ENCODE measurements at places on chromosomes 12 and 14.

DNA sequence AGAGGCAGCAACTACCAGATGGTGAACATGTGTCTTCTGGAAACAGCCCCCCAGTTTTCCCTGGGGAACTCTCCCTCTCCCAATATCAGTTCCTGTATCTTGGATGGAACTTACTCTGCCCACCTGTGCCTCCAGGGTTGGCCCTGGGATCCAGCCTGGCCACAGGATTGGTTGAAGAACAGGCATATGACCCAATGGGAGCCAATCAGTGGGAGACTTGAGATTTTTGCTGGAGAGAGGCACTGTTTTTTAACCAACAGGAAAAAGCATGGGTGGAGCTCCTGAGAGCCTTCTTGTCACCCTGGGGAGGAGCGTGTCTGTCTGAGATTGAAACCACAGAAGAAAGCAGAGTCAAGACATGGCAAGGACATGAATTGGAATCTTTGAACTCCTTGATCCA is 33.6 kb upstream of the COX6A1 start:
- no peak for DNase-seq

DNA sequence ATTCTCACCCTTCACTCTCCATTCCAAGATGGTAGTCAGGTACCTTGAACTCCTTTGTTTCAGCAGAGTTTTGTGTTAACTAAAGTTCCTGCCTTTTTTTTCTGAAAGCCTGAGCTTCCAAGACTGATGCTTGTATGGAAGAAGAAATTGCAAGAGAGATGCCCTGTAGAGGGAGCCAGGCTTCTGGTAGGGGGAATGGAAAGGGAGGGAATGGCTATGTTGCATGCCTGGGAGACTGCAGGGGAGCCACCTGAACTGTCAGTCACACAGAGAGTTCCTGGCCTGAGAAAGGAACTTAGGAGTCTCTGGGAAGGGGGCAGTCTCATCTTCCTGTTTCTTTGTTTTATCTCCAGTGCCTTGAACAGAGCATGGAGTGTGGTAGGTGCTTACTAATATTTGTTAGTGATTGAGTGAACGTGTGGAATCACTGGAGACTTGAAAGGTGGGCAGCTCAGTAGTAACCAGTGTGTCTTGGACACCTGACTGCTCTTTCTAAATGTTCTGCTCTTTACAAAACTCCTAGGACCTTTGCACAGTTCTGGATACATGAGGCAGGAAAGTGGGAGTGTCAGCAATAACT is 132.2 kb downstream of the ANO4 start:
- peak; percentile 14 for DNase-seq

DNA sequence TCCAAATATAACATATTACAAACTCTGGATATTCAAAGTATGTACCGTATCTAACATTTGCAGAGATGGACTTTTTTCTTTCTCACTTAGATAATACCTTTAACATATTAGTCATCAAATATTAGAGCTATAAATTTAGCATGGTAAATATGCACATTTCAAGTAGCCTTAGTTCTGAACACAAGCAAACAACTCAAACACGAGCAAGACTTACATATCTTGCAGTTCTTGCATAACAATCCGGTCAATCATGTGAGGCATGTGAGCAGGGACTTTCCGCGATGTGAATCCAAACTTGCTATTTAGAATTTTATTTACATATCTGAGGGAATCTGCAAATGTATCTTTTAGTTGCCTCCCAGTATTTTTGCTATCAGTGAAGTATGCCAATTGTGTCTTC is 22.1 kb upstream of the SYCP3 start:
- DNase-seq, result no peak

GRCh38 chr12:115983226-115983798 is 294.2 kb downstream of the MED13L start:
- DNase-seq, result peak; percentile 55

GRCh38 chr12:39352471-39353017 is 90.4 kb downstream of the KIF21A start:
- no peak for DNase-seq

DNA sequence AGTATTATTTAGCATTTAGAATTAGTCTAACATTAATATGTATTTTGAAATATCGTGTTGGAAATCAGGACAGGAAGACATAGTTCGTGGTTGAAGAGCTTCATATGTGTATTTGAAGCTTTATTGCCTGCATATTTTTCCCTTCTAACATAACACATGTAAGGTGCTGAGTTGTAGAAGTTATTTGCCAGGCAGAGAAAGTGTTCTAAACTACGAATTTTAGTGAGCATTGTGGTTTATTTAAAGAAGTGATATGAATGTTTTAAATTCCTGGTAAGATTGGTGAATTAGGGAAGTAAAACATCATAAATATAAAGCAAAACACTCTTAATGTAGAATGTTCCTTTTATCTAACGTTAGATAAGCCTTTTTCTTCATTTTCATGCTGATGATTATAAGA is 2.5 kb downstream of the RASSF3 start:
- no peak for DNase-seq

GRCh38 chr12:29425722-29426121 is 44.8 kb upstream of the ERGIC2 start:
- DNase-seq, result no peak

DNA sequence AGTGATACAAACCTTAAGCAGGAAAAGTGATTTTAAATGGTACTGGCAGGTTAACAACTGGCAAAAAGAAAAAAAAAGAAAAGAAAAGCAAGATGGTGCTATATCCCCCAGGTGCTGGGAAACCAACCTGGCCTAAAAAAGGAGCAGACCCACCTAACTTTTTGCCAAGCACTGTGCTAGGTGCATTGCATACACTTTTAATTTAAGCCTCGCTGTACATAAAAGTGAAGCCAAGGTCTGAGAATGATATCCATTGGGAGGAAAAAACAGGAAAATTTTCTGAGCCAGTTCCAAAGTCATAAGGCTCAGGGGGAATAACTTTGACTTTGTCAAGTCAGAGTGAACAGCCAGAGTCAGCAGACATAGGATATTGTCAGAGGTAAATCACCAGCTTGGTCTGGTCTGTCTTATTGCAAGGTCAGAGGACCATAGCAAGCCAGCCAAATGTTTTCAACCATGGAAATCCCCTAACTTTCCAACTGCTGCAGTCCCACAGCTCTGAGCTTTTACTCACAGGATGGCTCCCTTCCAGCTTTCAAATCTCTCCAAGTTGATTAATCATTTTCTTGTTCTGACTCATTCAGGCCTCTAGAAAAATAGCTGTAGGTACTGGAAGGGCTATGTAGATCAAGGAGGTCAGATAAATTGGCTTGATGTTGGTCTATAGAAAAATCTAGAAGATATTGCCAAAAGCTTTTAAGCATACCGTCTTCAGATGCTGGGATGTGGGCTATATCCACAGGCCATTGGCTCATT is 412.9 kb downstream of the RAD51B start:
- no peak for DNase-seq

- no peak for DNase-seq
Observed at GRCh38 chr12:109738209-109738608, 24.6 kb downstream of the FAM222A start.

- no peak for DNase-seq
Observed at GRCh38 chr12:56082967-56083366, 3.0 kb downstream of the ERBB3 start.

DNA sequence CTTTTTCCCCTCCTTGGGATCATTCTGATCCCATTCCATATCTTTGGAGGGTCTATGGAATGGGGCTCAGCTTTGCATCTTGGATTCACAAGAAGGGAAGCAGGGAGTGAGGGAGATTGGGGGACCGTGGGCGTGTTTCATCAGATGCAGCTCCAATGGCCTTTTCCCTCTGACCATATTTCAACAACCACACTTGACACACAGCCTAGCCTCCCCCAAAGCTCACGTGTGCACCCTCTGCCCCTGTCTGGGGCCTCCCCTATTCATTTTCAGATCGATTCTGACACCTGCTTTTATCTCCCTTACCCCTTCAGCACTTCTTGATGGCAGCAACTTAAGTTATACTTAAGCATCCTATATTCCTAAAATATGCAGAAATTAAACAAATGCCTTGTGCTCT is 126.6 kb downstream of the CHST11 start:
- DNase-seq, result no peak

DNA sequence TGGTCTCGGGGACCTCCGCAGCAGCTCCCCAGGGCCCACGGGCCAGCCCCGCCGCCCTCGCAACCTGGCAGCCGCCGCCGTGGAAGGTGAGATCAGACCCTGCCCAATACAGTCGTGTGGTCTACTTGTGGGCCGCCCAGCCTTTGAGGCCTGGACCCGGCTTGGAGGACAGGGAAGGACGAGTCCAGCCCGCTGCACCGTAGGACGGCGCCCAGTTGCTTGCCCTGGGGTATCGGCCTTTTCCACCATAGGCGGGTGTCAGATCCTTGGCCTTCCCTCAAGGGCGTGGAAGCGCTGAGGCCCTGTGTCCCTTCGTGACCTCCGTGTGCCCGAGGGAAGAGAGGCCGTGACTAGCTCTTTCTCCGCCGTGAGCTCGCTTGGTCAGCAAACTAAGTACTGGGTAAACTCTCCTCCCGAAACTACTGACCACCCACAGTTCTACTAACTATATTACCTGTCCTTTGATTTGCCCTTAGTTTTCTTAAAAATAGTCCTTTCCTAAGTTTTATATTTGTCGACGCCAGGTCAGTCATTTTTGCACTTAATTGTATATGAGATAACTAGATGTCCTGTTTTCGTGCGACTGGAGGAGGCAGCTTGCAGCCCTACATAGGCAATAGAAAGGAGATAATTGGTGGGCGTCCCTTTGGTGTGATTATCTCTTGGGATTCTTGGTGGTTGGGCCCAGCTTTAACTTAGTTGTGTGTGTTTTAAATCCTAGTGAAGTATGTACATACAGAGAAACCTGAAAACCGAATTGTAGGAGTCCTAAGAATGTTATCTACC is 757 bp downstream of the SLC25A3 start:
- peak; percentile 47 for DNase-seq

GRCh38 chr12:48682927-48683326 is 889 bp upstream of the KANSL2 start:
- no peak for DNase-seq

DNA sequence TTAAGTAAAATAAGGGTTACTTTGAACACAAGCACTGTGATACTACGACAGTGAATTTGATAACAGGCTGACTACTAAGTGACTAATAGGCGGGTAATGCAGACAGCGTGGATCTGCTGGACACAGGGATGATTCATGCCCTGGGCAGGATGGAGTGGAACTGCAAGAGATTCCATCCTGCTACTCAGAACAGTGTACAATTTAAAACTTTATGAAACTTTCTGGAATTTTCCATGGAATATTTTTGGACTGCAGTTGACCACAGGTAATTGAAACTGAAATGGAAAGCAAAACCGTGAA is 46.0 kb downstream of the YEATS4 start:
- DNase-seq, result no peak

GRCh38 chr12:117039891-117040309 is 59.3 kb downstream of the TESC start:
- no peak for DNase-seq

GRCh38 chr12:89239534-89239933 is 112.8 kb downstream of the DUSP6 start:
- DNase-seq, result no peak

- no peak for DNase-seq
Observed at GRCh38 chr12:82694970-82695369, 8.3 kb downstream of the TMTC2 start.

DNA sequence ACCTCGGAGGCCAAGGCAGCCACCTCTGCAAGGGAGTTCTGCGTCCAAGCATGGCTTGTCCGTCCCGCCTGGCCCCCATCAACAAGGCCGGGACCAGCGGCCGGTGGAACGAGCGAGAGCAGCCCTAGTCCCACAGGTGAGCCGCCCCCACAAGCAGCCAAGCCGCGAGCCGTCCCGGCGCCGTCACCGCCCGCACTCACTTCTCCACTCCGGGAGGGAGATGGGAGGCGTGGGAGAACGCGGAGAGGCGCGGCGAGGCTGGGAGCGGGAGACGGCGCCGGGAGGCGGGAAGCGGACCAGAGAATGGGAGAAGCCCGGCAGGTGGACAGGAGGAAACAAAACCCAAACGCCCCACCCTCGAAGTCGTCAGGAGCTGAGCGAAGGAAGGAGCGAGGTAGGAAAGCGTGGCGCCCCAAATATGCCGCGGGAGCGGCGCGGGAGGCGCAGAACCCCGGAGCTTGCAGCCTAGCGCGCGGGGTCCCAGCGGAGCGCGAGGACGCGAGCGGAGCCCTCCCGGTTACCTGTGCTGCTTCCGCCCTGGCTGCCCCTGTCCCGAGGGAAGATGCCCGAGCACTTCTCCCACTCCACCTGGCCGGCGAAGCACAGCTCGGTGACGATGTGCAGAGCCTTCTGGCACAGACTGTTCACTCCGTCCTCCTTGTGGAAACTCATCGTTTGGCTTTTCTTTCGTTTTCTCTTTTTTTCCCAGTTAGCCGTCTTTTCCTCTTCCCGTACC is 600 bp downstream of the SYT10 start:
- DNase-seq, result no peak

DNA sequence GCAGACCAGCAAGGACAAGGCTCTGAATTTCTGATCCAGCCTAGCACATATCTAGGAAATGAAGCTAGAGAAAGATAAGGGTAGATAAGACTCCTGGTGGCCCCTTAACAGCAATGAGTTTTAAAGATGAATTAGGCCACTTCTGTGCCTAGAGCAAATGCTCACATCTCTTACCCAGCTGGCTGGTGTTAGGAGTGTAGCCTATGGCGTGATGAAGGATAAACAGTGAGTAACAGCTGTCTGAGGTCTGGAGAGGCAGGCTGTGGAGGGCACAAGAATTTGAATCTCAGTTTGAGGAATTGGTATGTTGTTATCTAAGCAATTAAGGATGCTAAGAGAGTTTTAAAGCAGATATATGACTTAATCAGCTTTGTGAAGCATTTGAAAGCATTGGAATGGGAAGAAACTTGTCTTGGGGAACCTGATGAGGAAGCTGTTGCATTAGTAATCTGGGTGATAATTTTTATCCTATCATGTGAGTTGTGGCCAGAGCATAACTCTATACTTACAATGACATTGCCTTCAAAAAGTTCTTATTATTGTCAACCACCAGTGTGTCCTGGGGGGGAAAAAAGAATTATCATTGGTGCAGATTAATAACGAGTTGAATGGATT is 161.8 kb downstream of the SRGAP1 start:
- no peak for DNase-seq

DNA sequence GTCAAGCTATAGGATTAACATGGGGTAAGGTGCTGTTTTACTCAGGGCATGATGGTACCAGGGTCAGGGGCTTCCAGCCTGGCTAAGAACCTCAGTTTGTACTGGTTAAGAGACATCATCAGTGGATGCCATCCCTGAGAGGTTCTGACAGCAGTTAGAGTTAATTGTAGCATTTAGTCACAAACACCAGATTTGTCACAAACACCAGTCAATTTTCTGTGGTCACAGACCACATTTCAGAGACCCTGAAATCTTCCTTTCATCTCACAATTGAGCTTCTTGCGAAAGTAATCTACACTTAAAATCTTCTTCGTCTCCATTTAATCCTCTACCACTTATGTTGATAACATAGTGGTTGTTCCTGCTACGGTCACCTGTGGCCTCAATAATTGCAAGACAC is 143.0 kb upstream of the EGLN3 start:
- DNase-seq, result no peak
